RPMI7951 (cell line): ENCODE measurements at places on chromosomes 12 and 14.

DNA sequence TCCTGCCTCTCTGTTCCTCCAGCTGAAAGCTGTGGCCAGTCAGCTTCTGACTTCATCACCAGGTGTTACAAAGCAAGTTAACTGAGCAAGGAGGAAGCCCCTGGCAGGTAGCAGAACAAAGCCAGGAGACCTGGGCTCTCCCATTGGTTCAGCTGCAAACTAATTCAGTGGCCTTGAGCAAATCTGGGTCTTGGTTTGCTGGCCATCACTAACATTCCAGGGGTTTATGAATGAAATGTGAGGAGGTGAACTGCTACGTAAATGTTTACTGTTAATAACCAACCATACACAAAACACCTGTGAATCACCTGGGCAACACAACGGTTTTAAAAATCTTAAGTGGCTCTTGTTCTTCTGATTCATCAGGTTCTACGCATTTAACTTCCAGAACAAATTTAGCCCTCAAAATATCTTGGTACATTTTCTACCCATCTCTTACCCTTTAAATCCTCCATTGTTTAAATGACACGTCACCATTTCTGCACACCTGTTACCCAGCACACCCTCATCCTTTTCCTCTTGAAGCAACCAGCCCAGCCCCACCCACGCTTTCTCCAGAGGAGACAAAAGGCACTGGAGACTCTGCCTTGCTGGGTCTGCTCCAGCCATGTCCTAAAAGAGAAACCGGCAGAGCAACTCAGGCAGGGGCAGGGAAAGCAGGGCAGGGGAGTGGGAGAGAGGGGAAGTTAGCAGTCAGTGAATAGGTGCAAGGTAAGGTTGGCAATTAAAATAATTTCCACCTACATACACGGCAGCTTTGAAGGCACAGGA, 49.3 kb upstream of the TSPAN11 start:
- no peak for DNase-seq

GRCh38 chr14:105525861-105526775, at the start of gene TMEM121:
TSS of gene TMEM121 (plus strand) at chr14:105526583. CDS start at chr14:105528835, 2,252 bp downstream.
- no peak for DNase-seq

DNA sequence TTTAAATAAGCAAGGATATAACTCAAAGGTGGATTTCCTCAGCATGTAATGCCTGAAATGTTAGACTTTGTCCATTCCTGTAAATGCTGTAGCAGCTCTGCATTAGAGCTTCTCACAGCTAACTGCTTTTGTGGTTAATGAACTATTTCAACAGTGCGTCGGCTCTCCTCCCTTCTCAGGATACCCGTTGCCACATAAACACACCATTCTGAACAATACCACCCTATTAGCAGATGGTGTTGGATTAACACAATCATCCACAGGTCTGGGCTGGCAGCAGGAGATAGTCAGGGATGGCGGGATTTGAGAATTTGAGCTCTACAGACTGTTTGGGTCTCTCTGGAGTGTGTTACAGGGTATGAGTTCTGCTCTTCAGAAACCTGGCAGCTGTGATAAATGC, 33.5 kb upstream of the C12orf42 start:
- DNase-seq: no peak

DNA sequence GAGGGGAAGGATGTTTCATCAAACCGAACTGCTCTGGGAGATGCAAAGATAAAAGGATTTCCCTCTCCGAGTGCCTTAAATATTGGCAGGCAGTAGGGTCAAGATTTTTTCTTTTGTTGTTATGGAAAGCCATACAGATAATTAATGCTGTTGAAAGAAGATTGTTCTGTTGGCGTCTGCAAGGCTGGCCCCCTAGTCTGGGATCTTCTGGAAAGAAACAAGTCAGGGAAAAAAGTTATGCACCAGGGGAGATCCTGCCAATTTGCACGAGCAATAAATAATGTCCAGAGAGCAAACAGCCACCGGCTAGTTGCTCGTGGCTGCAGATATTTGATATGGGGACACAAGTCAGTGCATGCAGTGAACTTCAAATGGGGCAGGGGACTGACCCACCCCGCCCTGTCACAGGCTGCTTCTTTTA, 202.1 kb upstream of the MYL2 start:
- no peak for DNase-seq

GRCh38 chr12:40819436-40820108, 127.3 kb downstream of the CNTN1 start:
- DNase-seq: no peak

DNA sequence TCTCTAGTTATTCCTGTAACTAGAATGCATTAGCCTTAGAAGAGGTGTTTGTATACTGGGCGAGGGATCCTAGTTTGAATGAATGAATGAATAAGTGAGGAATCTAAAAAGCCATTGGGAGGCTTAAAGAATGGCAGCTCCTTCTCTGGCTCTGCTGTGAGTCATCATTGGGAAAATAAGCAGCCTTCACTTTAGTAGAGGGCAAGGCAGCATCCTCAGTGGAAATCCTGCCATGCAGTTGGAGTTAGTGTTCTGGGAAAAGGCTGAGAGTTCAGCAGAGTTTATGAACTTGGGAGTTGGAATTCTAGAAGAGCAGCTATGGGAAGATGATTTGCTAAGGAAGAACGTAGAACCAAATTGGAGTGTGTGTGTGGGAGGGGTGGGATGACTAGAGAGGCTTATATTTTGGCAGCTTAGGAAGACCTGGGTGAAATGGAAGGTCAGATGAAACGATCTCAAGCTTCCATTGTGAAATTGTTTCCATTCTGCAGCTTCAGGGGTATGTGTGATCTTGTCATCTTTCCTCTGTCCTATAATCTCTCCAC, 120.8 kb downstream of the PTCSC3 start:
- DNase-seq: no peak

- DNase-seq: no peak
Observed at GRCh38 chr14:101716077-101716950, 45.2 kb upstream of the PPP2R5C start.
